Activated T-cell treated with anti-CD3 and anti-CD28 coated beads, Interleukin-2, amount 50 U/mL, for 4 hours (primary cell): ENCODE measurements at places on chromosomes 1 and 21. TPM values are rescaled to one million over a fixed set of nuclear protein-coding genes. Genes with fewer than 3 reads are reported as not detected.

- DNase-seq: no peak
Observed at GRCh38 chr1:154895798-154896197, 25.7 kb upstream of the KCNN3 start.

- no peak for DNase-seq
Observed at GRCh38 chr1:101290119-101290921, 53.5 kb downstream of the S1PR1 start.

DNA sequence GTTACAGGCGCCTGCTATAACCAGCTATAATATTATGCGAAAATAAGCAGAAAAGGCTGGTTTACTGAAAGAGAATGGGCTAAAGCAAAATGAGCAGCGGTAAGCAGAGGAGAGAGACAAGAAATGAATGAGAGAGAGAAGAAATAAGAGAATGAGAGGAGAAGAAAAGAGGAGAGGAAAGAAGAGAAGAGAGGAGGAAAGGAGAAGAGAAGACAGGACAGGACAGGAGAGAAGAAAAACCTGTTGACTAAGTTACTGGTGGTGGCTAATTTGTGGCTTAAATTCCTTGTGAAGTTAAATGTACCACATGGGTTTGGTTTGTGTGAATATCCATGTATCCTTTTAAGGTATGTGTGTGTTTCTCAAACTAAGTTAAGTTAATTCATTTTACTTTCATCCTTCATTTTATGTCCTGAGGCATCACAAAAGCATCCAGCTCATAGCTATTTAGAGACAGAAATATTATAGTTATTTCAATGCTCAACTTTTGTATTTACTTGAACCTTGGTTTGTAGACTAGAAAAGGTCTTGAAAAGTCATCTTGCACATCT lies 3.1 kb upstream of the DDR2 start:
- DNase-seq: no peak

- DNase-seq: no peak
Observed at GRCh38 chr1:24077278-24077978, 34.5 kb downstream of the MYOM3 start.

DNA sequence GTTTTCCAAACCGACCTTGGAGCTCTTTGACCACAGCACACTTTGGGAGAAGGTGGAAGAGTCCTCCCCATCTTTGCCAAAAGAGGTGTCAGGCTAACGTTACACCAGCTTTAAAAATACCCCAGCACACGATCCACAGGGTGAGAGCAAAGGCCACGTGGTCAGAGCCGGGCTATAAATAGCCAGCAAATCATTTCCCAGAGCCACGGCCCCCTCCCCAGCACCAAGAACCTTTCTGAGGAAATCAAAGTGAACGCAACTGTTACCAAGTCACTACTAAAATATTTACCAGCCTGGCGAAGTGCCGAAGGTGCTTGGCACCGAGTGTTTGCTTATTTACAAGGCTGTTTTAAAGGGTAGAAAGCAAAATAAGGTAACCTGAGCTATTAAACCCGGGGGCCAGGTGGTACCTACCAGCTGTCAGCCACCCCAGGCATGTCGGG lies 72.4 kb downstream of the CASZ1 start:
- no peak for DNase-seq

CLDN17 gene
- total RNA-seq: not detected

NR1I3 gene
- not detected for total RNA-seq

DNA sequence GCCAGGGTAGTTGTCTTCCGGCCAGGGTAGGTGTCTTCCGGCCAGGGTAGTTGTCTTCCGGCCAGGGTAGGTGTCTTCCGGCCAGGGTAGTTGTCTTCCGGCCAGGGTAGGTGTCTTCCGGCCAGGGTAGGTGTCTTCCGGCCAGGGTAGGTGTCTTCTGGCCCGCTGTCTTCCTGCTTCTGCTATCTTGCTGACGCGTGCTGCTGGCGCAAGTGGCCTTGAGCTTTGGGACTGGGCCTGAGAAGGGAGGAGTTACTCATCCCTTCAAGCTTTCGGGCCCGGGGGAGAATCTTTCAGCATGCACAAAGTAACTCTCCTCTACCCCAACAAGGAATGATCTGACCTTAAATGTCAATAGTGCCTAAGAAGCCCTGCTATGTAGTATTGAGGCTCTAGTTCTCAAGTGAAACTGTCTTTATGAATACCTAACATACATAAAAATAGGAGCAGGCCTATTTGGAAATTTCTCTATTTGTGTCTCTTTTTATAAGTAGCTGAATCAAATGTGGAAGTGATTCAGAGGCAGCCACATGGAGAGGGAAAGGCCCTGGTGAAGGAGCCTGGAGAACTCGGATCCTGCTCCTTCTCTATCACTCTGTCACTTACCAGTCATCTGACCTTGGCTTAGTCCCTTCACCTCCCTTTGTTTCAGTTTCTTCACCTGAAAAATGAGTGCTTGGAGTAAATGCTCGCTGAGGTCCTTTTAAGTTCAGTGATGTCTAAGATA lies 65.6 kb downstream of the RGL1 start:
- DNase-seq: no peak

- no peak for DNase-seq
Observed at GRCh38 chr1:97581614-97582051, 339.2 kb downstream of the DPYD start.

AP4B1 gene
- 32.3 TPM for total RNA-seq

WNT3A gene
- not detected for total RNA-seq

DNA sequence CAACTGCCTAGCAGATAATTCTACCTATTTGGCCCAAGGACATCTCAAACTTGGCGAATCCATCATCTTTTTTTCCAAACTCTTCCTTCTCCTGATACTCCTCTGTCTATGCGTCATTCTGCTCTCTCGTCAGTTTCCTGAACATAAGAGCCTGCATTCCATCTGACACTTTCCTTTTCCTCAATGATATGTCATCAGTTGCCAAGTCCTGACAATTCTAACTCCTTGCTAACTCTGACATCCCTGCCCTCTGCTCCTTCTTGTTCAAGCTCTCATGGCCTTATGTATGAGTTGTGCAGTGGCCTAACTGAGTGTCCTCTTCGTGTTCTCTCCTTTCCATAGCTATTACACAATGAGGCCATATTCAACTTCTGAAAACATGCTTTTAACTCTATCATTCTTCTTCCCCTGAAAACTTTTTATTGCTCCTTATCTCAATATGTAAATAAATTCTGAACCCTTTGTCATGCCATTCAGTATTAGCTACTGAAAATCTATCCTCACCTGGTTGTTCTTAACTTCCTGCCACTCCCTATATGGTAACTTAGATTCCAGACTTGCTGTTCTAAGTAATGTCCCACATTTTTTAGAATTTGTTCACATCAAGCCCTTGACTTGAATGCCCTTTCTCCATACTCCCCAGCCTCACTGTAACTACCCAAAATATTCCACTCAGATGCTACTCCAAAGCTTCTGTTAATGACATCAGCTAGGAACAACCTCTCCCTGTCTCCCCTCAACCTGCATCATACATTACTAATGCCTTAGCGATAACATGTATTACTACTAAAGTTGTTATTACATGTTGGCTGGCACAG lies 11.5 kb downstream of the PALMD start:
- no peak for DNase-seq

DNA sequence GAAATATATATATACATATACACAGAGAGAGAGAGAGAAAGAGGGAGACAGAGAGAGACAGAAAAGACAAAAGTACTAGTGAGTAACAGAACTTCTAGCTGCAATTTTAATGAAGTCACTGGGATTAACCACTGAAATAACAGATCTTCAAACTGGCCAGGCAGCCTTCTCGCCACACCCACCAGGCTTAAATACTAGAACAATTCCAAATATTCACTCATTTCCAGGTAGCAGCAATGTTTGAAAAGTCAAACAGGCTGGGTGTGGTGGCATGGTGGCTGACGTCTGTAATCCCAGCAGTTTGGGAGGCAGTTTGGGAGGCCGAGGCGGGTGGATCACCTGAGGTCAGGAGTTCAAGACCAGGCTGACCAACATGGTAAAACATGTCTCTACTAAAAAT lies 5.2 kb downstream of the PRDX1 start:
- no peak for DNase-seq

- DNase-seq: no peak
Observed at GRCh38 chr1:179923029-179923428, 31.6 kb upstream of the CEP350 start.

DNA sequence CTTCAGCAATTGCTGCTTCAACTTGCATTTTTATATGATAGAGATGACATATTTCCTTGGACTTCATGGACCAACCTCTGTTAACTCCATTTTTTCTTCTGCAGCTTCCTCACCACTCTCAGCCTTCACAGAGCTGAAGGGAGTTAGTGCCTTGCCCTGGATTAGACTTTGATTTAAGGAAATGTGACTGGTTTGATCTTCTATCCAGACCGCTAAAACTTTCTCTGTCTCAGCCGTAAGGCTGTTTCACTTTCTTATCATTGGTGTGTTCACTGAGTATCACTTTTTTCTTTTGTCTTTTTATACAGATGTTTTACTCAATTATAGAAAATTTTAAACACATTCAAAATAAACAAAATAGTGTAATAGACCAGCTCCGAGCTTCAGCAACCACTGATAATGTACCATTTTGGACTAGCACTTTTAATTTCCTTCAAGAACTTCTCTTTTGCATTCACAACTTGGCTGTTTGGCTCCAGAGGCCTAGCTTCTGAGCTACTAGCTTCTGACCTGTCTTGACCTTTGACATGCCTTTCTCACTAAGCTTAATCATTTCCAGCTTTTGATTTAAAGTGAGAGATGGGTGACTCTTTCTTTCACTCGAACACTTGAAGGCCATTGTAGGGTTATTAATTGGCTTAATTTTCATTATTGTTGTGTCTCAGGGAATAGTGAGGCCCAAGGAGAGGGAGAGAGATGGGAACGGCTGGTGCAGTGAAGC lies 9.3 kb downstream of the NEK7 start:
- no peak for DNase-seq
